ENCODE measurements at places on chromosomes 3 and 15.

DNA sequence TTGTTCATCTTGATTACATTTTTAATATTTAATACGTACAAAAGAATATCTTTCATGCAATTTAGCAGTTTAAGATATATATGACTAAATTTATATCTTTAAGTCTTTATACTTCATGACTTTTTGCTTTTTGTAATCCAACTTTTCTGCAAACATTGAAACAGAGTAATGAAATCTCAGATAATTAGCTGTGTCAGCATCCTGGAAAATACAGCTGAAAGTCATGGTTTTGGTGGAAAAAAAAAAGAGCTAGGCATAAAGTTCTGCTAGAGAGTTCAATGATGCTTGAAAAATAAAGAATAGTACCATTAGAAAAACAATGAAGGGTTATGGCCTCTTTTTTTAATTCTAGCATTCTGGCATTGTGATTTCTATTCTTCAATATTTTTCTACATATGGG lies 387.4 kb upstream of the ROBO2 start:
- DNase-seq = no peak

GRCh38 chr15:52563501-52564060 lies 5.2 kb downstream of the ARPP19 start:
- DNase-seq = no peak

- DNase-seq = no peak
These were observed 20.9 kb downstream of the NEK11 start for GRCh38 chr3:131047582-131047981.

DNA sequence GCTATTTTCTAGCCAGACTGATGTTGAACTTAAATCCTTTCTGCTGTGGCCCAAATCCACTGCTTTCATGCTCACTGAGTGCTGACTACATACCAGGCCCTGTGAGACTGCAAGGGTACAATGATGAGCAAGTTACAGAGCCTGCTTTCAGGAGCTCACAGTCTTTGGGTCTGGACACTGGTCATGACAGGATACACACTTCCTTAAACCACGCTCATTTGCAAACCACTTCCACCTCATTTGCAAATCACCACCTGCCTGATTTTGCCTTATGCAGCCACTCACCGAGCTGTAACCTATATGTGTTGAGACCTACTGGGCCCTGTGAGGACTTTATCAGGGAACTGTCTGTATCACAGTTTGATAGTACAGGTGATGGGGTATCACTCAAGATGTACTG lies 50.2 kb upstream of the LRRC58 start:
- DNase-seq = no peak

GRCh38 chr3:58074116-58074715 lies 66.0 kb downstream of the FLNB start:
- DNase-seq = no peak

DNA sequence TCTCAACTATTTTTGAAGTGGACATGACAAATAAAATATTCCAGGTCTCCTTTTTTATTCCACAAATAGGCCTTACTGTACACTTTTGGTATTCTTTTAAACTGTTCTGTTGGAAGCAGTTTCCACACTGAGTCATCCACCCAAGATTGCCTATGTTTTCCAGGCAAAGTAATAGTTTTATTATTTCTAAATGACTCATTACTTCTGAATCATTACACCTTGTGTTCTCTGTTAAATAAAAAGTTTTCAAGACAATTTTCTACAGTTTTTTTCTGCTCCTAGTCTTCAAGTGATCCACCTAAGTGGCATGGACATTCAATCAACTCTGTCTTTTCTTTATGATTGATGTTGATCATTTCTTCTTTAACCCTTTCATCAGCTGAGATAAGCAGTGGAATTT lies 26.5 kb downstream of the PPP2R3A start:
- DNase-seq = no peak

DNA sequence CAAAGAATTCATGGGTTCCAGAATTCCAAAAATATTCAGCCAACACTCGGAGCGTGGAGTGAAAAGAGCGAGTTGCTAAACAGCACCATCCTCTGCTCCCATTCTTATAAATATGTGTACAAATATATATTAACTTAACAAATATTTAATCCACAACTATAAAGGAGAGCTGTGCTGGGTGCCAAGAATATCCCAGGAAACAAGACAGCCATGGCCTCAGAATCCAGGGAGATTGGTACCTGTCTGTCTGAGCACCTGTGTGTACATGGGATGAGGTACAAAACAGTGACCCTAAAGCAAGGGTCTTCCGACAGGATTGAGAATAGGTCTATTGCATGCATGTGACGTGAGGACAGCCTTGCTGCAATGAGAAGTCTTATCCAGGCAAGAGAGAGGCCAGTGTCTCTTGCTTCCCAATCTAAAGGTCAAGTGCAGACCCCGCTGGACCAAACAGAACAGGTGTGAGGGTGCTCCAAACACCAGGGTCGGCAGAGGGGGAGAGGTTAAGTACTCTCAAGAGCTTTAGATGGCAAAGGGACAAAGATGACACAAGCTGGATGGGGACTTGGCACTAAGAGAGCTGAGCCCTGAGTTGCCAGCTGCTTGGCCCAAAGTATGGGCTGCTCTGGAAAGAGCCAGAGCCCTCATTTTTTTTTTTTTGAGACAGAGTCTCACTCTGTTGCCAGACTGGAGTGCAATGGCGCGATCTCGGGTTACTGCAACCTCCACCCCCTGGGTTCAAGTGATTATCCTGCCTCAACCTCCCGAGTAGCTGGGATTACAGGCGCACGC lies 36.2 kb downstream of the HOMER2 start:
- no peak for DNase-seq

DNA sequence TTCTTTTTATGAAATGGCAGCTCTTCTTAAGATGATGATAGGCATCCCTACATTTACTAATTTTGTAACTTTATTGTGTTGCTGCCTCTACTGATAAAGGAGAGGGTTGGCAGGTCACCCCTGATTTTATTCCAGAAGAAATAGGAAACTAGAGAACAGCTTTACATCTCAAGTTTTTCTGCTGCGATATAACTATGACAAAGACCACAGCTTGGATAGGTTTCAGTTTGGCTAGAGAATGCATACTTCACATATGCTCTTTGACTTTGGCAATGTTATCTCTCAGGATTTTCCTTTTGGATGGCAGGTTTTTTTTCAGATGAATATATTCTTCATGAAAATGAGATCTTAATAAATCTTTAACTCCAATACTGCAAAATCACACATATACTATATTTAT lies 395.3 kb upstream of the GOLIM4 start:
- no peak for DNase-seq

DNA sequence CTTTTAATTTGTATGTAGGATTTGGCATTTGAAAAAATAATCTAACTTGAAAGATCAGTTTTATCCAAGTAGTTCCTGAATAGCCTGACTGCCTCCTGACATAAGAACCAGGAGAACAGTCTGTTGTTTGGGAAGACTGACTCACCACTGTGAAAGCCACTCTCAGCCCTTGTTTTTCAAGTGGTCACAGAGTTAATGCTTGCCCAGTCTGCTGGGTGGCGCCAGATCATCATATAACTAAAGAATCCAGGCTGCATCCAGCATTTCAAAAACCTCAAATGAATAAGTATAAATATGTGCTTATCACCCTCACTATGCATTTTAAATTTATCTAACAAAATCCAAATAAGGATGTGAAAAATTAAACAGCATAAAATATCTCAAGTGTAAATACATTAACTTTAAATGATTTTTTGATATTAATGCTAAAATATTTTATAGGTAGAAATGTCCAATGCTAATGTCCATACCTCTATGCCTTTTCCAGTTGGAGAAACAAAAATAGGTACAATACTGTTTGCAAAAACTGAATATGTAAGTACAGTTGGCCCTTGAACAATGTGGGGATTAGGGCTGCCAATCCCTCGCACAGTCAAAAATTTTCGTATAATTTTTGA lies 26.9 kb upstream of the ZBBX start:
- no peak for DNase-seq

DNA sequence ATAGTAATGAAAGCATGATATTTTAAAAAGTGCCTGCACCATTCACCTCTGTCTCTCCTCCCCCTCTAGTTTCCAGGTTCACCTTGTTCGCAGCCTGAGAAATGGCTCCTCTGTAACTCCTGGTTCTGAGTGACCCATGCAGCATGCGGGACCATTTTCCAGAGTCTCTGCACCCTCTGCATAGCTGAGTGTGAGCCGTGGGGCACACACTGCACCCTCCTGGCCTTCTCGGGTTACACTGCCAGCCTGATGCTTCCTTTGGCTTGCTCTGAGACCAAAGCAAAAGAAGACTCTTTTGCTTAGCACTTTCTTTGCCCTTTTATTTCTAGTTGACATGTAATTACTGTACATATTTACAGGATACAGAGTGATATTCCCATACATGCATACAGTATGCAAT lies 287.3 kb downstream of the GABRG3 start:
- no peak for DNase-seq

- DNase-seq = peak; percentile 43
These were observed 780 bp downstream of the TIPARP start for GRCh38 chr3:156674911-156675829.

- DNase-seq = no peak
These were observed 790 bp downstream of the PARP14 start for GRCh38 chr3:122681284-122681973.

DNA sequence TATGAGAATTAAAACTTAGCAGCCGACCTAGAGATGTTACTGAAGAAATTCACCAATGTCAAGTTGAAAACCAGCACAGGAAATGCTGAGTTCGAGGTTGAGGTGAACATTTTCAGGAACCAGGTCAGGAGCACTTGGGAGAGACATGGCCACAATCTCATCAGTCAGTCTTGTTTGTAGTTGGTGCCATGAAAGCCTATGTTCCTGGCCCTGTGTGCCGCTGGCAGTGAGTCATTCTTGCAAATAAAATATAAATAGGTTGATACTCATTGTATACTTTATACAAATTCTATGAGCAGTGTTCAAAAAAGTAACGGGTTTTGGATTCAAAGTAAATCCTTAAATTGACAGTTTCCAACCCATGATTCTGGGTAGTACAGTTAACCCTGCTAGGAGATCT lies 1.5 kb upstream of the FSIP1 start:
- DNase-seq = no peak

DNA sequence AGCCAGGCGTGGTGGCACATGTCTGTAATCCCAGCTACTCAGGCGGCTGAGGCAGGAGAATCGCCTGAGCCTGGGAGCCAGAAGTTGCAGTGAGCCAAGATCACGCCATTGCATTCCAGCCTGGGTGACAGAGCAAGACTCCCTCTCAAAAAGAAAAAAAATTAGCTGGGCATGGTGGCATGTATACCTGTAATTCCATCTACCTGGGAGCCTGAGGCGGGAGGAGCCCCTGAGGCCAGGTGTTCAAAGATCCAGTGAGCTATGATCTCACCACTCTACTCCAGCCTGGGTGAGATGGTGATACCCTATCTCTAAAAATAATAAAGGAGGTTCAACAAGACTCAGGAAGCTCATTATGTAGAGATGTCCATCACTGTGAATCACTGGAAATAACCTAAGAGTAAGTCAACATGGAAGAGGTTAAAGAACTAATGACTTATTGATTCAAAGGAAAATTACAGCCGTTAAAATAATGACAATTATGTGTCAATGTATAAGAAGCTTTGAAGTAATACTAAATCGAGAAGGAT lies 19.8 kb upstream of the RAB7A start:
- no peak for DNase-seq

DNA sequence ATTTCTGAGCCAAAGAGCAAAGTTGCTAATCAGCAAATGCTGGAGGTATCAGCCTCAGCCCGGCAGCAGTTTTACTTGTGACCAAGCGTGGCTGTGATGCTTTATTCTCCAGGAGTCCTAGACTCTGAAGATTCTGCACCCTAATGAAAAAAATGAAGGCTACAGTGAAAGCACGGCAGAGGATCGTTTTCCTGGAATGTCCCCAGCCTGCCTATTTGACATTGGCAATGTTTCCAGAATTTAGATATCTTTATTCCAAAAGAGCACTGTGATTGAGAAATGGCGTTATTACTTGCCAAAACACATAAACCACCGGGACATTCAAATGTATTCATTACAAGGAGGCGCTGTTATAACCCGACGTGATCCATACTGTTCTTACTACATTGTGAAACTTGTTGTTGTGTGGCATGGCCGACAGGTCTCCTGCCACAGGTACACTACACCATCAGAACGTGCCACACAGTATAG lies 263.8 kb downstream of the SLCO3A1 start:
- no peak for DNase-seq

GRCh38 chr3:67737906-67738865 lies 83.8 kb upstream of the SUCLG2 start:
- no peak for DNase-seq

GRCh38 chr15:94692710-94693109 lies 461.3 kb downstream of the MCTP2 start:
- DNase-seq = no peak

GRCh38 chr3:189724356-189724755 lies 93.2 kb downstream of the TP63 start:
- DNase-seq = no peak

DNA sequence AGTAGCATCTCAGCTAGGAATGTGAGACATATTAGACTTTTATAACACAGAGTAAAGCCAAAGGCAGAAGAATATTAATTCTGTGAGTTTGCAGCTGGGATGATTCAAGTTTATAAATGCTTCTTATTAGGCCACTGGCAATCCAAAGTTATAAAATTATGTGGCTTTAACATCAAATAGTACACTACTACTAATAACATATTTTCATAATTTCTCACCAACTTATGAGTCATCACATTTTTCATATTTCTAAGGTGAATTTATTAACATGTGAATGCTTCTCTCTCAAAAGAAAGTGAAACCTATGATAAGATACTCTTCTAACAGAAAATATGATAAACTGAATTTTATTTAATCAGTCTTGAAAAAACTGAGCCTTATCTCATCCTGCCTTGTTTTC lies 1348.2 kb upstream of the ALCAM start:
- DNase-seq = no peak

DNA sequence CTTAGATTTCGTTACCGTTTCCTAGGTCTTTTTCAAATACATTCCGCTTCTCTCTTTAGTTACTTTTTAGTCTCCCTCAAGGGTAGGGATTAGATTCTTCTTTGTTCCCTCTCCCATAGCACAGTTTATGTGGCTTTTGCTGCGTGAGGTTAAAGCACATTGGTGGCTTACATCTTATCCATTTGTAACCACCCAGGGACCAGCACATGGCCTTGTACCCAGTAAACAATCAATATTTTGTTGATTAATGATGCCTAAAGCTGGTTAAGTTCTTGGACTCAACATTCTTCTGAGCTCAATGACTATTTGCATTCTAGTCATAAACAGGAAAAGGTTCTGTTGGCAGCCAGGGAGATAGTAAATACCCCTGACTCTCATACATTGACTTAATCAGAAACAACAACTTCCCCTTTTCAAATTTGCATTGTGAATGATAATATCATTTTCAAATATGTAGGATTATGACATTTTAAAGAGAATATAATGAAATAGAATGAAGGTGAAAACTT lies 60.2 kb downstream of the CACNA1D start:
- no peak for DNase-seq

Data from T-helper 2 cell treated with Interferon-gamma antibody and Interleukin-4, amounts not matched to agents 5 μg/mL and 100 μg/mL, for 36 hours (primary cell).